GM12878 (cell line): ENCODE measurements at places on chromosomes 16 and 17. TPM values are rescaled to one million over a fixed set of nuclear protein-coding genes. Genes with fewer than 3 reads are reported as not detected.

- DNase-seq, result no peak
These were observed 22.6 kb downstream of the GJD3 start for GRCh38 chr17:40341808-40342503.

GRCh38 chr16:54462151-54462651 lies 175.6 kb upstream of the IRX3 start:
- no peak for DNase-seq

DNA sequence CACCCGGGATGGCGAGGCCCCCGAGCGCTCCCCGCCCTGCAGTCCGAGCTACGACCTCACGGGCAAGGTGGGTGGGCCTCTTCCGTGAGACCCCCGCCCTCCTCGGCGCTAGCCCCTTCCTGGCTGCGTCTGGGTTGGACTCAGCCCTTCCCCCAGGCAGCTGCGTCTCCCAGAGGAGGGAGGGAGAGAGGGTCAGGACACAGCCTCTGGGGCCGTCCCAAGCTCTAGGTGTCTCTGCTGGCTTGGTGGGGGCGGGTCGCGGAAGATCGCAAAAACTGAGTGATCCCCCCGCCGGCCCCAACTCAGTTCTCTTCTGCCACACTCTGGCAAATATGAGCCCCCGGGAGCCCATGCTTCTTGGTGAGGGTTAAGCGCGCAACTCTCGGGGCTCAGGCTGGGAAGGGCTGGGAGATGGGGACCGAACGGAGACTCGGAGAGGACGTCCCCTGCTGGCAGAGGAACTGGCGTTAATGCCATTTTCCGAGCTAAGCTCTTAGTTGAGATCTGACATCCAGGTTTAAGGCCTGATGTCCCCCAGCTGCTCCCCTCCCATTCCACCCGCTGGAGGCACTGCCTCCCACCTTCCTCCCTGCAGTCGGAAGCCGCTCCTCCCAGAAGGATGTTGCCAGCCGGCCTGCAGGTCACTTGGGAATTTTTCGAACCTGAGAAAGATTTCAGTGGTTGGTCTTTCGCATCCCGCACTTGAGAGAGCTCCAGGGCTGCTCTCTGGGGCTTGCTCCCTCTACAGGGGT lies 419 bp downstream of the RAB37 start:
- no peak for DNase-seq

GRCh38 chr17:15510361-15510760 lies 42.9 kb upstream of the CDRT4 start:
- no peak for DNase-seq

DNA sequence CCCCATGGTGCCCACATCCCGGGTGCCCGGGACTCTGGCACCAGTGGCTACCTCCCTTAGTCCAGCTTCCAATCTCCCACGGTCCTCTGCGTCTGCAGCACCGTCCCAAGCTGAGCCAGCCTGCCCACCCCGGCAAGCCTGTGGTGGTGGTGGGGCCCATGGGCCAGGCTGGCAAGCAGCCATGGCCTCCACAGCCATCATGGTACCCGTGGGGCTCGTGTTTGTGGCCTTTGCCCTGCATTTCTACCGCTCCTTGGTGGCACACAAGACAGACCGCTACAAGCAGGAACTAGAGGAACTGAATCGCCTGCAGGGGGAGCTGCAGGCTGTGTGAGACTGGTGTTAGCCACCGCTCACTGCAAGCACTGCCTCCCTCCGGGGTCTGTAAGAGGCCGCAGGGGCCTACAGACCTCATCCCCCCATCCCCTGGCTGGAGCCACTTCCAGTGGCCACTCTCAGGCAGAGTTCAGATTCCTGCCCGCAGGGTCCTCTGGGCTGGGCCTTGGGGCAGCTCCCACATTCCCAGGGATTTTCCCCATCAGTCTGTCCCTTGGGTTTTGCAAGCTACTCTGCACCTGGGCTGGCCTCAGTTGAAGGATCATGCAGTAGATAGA lies 3.9 kb upstream of the SETD1A start:
- DNase-seq, result no peak

- DNase-seq, result peak; percentile 84
These were observed 37.5 kb upstream of the CCR7 start for GRCh38 chr17:40602445-40603443.

- no peak for DNase-seq
These were observed 29.5 kb downstream of the KAT7 start for GRCh38 chr17:49817993-49818392.

- DNase-seq, result no peak
These were observed 385.9 kb upstream of the ZFHX3 start for GRCh38 chr16:73433731-73434307.

DNA sequence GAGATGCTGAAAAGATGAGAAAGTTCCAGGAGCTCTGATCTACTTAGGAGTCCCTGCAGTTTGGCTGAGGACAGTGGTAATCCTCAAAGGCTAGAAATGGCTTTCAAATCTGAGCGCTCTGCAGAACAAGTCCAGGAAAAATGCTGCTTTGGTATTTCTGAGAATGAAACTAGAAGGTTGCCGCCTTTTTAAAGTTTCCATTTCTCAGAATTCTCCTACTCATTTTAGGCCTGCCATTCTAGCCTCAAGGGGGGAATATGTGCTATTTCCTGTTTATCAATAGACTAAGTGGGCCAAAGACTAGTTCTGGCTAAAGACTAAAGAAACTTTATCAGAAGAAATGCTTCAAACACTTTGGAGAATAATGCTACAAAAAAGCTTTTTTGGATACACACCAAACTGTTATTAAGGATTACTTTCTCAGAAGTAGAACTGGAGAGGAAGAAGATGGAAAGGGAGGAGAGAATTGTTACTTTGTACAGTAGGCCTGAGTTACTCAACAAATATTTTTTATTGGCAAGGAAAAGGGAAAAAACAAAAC lies at the start of gene SLFN12L:
Gene SLFN12L (minus strand): TSS at position 78 of the 541 bp plus-strand sequence. CDS start 15,314 bp downstream, outside the sequence.
- no peak for DNase-seq

DNA sequence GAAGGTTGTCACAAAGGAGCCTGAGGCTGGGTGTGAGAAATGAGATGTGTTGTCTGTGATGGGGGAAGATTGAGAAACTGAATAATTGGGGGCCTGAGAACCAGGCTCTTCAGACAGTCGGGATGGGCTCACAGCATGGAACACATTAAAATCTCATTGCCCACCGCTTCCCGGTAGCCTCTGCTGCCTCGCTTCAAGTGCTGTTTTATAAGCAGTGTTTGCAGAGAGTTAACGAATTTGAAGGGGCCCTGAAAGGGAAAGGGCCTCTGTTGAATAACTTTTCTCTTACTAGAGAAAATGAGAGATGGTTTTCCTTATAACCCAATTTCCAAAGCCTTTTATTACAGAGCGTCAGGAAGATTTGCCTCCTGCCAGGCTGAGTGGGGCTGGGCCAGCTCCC lies 258.8 kb upstream of the ASIC2 start:
- no peak for DNase-seq

Gene DOC2A
- polyA plus RNA-seq, result not detected in 2 replicates

Gene MYO1C
- 31.7 and 33.6 TPM in 2 replicates for polyA plus RNA-seq

Gene CA4
- polyA plus RNA-seq, result not detected in 2 replicates

Gene MFAP4
- polyA plus RNA-seq, result 0.08 TPM in 1 of 2 replicates, not detected in the other
